Activated naive CD8-positive, alpha-beta T cell treated with anti-CD3 and anti-CD28 coated beads, Interleukin-2, amount 10 ng/mL, durations not matched to agents 7 days and 5 days (primary cell): ENCODE measurements at places on chromosomes 2 and 18. TPM values are rescaled to one million over a fixed set of nuclear protein-coding genes. Genes with fewer than 3 reads are reported as not detected.

- H3K4me3 ChIP-seq: no peak overlapping the region
- DNase-seq: no peak
- H3K27ac ChIP-seq: no peak overlapping the region
- H3K4me1 ChIP-seq: peaks cover 2% of the 10 kb centered on the region
- H3K36me3 ChIP-seq: peaks cover 7% of the 10 kb centered on the region
Measured at GRCh38 chr18:9542924-9543323, 67.6 kb downstream of the RALBP1 start.

DNA sequence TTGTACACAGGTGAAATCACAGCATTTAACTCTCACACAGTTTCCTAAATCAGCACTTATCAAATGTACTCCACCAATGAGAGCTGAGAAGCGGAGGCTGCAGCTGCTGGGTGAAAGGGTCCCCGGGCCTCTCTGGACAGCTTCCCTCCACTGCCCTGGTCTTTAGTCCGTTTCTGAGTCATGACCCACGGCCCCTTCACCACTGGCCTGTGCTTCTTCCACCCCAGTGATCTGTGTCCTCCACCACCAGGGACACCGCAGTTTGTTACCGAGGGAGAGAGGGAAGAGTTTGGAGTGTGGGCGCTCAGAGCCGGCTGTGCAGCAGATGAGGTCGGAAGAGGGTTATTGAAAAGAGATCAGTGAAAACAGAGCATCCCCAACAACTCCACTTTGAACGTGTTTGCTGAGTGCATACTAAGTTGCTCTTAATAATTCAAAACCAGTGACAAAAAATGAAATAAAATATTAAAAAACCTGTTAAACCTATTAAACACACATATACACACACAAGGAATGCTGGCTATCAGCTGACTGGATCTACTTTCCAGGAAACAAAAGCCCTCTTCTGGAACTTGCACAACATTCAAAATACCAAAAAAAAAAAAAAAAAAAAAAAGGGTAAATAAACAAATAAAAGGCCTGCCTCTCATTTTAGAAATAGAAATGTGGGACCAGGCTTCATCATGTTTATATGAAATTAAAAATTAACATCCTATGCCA, 54.1 kb downstream of the PXDN start:
- H3K36me3 ChIP-seq: no peaks in the 10 kb centered on the region
- no peak overlapping the region for H3K4me3 ChIP-seq
- DNase-seq: no peak
- no peaks in the 10 kb centered on the region for H3K4me1 ChIP-seq
- H3K27ac ChIP-seq: no peak overlapping the region

GRCh38 chr2:11697103-11697871, 27.3 kb upstream of the NTSR2 start:
- no peak overlapping the region for H3K4me3 ChIP-seq
- peaks cover 3% of the 10 kb centered on the region for H3K4me1 ChIP-seq
- peaks cover 9% of the 10 kb centered on the region for H3K27me3 ChIP-seq
- no peak for DNase-seq

- DNase-seq: no peak
- no peak overlapping the region for H3K27ac ChIP-seq
Measured at GRCh38 chr2:175363699-175364098, 182.2 kb upstream of the ATP5MC3 start.

DNA sequence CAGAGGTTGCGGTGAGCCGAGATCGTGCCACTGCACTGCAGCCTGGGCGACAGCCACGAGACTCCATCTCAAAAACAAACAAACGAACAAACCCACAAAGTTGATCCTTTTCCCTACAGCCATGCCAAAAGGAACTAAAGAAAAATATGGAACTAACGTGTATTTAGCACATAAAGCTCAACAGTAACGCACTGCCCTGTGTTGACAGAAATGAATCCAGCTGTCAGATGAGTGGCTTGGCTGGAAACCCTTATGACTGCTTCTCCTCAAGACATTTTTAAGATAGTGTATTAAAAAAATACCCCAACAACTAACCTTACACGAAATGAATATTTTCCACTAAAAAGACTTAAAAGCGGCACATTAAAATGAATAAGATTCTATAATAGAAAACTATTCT, 62.9 kb upstream of the TUBA3E start:
- peaks cover 22% of the 10 kb centered on the region for H3K27me3 ChIP-seq
- no peak overlapping the region for H3K4me3 ChIP-seq
- H3K36me3 ChIP-seq: no peaks in the 10 kb centered on the region
- H3K4me1 ChIP-seq: no peaks in the 10 kb centered on the region
- H3K27ac ChIP-seq: no peak overlapping the region
- no peak for DNase-seq

GRCh38 chr2:65528241-65528574, 95.8 kb upstream of the SPRED2 start:
- H3K27me3 ChIP-seq: peaks cover 14% of the 10 kb centered on the region
- no peaks in the 10 kb centered on the region for H3K36me3 ChIP-seq
- DNase-seq: no peak
- H3K4me3 ChIP-seq: no peak overlapping the region
- H3K27ac ChIP-seq: no peak overlapping the region

GRCh38 chr2:151192681-151193080, 69.0 kb downstream of the RBM43 start:
- no peak overlapping the region for H3K4me3 ChIP-seq
- H3K27ac ChIP-seq: no peak overlapping the region
- no peaks in the 10 kb centered on the region for H3K36me3 ChIP-seq
- H3K4me1 ChIP-seq: peaks cover 3% of the 10 kb centered on the region
- H3K27me3 ChIP-seq: no peaks in the 10 kb centered on the region
- DNase-seq: no peak

- H3K4me3 ChIP-seq: no peak overlapping the region
- no peaks in the 10 kb centered on the region for H3K4me1 ChIP-seq
- H3K27ac ChIP-seq: no peak overlapping the region
Measured at GRCh38 chr2:231795525-231796327, 9.5 kb downstream of the COPS7B start.

GRCh38 chr2:227568852-227569169, 29.9 kb upstream of the SCYGR2 start:
- no peak overlapping the region for H3K4me3 ChIP-seq
- DNase-seq: no peak
- H3K36me3 ChIP-seq: peaks cover 1% of the 10 kb centered on the region
- no peak overlapping the region for H3K27ac ChIP-seq
- H3K4me1 ChIP-seq: no peaks in the 10 kb centered on the region

LINC00305 gene
- total RNA-seq: not detected

WNT6 gene
- not detected for total RNA-seq
